ENCODE measurements at places on chromosomes 3 and 15.

DNA sequence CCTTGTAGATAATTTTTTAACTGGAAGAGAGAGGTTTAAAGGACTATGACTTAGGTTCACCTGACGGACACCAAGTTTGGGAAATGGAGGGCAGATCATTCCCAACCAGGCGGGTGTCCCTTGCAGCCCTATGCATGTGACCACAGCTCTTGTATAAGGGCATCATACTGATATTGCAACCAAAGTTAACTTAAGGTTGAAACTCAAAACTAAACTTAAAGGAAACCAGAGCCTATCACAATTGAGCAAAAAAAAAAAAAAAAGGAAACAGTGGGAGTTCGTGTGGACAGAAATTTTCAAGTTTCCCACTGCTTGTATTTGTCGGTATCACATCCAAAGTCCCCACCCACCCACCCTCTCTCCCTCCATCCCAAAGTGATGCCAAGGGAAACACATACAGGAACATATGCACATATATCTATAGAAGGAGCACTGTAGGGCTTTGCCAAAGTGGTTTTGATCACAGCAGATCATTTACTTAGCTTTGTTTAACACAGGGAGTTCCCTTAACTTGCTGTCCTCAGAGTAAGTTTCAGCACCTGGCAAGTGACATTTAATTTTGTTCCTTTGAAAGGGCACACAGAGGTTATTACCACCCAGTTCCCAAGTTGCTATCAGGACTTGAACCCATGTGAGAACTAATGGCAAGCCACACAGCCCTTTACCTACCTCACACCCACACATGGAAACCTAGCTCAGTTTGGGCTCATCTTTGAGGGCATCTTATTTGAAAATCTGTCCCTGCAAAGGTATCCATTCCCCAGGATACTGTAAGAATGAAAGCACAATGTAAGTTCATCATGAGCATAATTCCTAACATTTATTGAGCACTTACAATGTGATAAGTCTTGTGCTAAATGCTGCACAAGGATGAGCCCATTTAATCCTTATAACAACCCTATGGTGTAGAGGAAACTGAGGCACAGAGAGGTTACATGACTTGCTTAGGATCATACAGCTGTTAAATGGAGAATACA, 204.5 kb upstream of the CMC1 start:
- DNase-seq, result no peak

DNA sequence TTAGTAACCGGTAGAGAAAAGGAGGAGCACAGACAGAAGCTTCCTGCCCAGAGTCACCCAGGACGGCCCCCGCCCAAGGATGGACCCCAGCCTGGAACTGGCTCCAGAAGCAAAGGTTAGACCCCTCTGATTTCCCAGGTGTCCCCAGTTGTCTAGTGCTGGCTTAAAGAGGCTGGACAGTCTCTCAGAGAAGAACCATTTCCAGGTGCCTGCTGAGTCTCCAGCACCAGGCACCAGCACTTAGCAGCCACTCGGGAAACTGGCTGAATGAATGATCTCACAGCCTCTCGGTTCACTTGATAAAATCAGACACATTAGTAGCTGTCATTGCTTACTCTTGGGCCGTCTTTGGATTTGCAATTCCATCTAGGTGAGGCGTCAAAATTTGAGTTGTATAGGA, 139.7 kb upstream of the HES1 start:
- no peak for DNase-seq

DNA sequence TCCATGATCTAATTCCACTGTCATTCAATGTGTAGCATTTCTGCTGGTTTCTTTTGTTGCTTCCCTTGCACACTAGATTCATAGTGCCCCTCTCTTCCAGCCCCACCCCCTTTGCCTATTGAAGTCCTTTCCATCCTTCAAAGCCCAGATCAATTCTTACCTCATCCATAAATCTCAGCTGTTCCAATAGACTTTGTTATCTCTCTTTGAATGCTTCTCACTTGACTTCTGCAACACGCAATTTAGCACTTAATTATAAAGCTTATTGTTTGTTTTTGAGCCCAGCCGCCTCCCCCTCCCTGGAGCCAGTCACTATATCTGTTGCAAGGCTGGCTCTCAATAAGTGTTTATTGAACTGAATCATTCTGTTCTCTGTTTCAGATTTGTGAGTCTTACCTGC, 174.6 kb upstream of the TBL1XR1 start:
- DNase-seq, result no peak

- no peak for DNase-seq
Measured at GRCh38 chr15:72229076-72229946, 1.7 kb downstream of the PKM start.

GRCh38 chr3:55405436-55405835, 81.7 kb downstream of the WNT5A start:
- no peak for DNase-seq

DNA sequence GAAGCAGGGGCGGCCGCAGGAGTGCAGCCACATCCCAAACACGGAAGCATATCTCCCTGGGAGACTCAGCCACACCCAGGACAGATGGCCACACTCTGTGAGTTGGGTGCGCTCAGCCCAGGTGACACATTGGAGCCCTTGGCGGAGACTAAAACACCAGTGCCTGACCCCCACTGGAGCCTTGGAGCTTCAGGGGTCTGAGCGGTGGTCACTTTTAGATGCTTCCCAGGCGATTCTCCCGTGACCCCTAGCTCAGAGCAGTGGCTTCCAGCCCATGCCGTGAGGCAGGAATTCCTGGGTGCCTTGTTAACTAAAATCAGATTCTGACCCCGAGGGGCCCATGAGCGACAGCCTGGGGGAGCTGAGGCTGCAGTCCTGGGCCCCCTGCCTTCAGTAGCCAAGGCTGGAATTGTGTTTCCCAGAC, 54.5 kb downstream of the PLXNA1 start:
- DNase-seq, result no peak

DNA sequence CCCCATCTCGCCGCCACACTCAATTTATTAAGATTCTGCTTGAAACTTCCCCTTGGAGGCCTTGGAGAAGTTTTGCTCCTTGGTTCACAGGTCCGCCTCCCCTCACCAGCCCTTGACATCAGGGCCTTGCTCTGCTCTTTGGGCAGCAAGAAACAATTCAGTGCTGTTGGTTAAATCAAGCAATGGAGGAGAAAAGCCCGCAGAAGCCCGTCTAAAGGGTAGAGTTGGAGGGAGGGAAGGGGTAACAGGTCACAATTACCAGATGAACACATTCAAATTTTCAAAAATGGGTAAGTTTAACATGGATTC, 429 bp downstream of the PARP9 start:
- no peak for DNase-seq

- DNase-seq, result no peak
Measured at GRCh38 chr3:113409676-113410075, 31.6 kb downstream of the CFAP44 start.

DNA sequence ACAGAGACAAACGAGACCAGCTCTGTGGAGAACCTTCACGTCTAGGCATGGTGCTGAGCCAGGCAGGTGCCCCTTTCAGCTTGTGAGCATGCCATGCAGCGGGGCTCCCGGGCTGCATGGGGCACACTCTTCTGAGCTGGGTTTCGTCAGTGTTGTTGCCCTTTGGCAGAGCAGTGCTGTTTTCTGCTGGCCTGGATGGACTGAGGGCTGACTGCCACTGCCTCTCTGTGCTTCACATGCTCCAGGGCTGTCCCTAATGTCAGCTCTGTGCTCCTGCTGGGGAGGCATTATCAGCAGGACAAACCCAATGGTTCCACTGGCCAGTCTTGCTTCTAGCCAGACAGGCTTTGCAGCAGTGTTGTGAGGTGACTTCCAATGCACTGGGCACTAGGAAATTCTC, 9.5 kb downstream of the GASK1A start:
- no peak for DNase-seq

- no peak for DNase-seq
Measured at GRCh38 chr3:125398952-125399351, 23.8 kb upstream of the ZNF148 start.

- no peak for DNase-seq
Measured at GRCh38 chr3:2041931-2042330, 56.7 kb upstream of the CNTN4 start.

GRCh38 chr3:177150970-177151627, 46.2 kb downstream of the TBL1XR1 start:
- no peak for DNase-seq

- DNase-seq, result peak; percentile 19
Measured at GRCh38 chr3:190696777-190697501, 165.6 kb downstream of the GMNC start.

- no peak for DNase-seq
Measured at GRCh38 chr3:48305396-48305795, 28.1 kb downstream of the SPINK8 start.

DNA sequence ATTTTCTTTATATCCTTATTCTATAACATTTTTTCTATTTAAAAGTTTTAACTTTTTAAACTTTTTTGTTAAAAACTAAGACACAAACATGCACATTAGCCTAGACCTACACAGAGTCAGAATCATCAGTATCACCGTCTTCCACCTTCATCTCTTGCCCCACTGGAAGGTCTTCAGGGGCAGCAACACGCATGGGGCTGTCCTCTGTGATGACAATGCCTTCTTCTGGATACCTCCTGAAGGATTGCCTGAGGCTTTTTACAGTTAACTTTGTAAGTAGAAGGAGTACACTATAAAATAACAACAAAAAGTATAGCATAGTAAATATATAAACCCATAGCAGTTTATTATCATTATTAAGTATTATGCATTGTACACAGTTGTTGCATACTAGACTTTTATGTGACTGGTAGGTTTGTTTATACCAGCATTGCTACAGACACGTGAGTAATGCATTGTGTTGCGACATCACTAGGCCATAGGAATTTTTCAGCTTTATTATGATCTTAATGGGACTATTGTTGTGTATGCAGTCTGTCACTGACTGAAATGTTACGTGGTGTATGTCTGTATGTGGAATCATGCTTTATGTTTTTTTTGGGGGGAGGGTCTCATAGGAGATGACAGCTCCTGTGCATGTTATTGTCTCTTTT, 18.2 kb downstream of the ATP1B3 start:
- peak; percentile 58 for DNase-seq

- no peak for DNase-seq
Measured at GRCh38 chr3:37610529-37610928, 251.2 kb upstream of the CTDSPL start.

- DNase-seq, result peak; percentile 42
Measured at GRCh38 chr3:86563400-86563970, 427.5 kb downstream of the VGLL3 start.

GRCh38 chr3:133674290-133674919, 12.7 kb upstream of the TOPBP1 start:
- no peak for DNase-seq

DNA sequence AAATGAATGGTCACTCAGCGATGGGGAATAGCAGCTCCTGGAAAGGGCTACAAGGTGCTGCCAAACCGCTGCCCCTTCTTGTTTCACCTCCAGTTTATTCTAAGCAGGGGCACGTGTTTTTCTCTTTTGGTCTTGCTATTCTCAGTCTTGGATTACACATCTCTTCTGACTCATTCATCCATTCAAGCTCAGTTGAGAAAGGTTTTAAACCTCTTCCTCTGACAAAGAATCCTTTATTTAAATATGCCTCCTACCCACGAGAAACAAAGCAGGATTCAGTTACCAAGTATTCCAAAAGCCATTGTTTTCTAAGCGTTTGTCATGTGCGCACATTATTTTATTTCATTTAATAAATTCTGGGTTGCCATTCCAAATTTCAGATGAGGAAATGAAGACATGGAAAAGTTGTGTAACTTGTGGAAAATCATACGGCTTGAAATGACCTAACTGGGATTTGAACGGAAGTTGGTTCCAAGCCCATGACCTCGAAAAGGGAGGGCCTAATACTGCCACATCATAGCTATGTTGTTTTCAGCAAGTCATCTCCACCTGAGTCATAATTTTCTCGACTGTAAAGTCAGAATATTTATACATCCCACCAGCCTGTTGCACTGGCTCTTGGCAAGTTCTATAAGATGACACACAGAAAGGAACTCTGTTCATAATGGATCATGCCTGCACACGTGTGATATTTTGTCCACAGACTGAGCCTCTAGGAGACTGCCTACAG, 292.0 kb upstream of the SLCO3A1 start:
- no peak for DNase-seq

- DNase-seq, result no peak
Measured at GRCh38 chr15:60590935-60591495, 112.1 kb upstream of the ICE2 start.

DNA sequence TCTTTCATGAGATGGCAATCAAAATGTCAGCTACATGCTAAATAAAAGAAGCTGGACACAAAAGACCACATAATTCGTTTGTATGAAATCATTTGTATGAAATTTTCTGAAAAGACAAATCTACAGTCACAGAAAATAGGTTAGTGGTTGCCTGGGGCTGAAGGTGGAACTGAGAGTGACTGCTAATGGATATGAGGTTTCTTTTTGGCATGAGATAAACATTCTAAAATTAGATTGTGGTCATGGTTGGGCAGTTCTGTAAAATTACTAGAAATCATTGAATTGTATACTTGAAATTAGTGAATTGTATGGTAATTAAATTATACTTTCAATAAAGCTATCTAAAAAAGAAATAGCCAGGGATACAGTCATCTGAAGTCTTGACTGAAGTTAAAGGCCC, 2.7 kb upstream of the DMXL2 start:
- peak; percentile 34 for DNase-seq

GRCh38 chr3:104763007-104763406, 603.7 kb upstream of the ALCAM start:
- no peak for DNase-seq

GRCh38 chr15:67812241-67812644, 13.1 kb upstream of the SKOR1 start:
- DNase-seq, result no peak

DNA sequence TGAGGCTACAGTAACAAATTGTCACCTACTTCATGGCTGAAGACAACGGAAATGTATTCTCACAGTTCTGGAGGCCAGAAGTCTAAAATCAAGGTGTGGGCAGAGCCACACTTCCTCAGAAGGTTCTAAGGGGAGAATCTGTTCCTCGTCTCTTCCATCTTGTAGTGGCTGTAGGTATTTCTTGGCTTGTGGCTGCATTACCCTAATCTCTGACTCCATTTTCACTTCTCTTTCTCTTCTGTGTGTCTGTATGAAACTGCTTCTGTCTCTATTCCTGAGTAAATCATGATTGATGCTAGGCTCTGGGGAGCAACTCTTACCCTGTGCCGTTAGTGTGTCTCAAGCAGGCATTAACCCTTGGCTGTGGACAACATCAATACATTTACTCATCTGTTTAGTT, 164.7 kb downstream of the SQOR start:
- DNase-seq, result no peak

DNA sequence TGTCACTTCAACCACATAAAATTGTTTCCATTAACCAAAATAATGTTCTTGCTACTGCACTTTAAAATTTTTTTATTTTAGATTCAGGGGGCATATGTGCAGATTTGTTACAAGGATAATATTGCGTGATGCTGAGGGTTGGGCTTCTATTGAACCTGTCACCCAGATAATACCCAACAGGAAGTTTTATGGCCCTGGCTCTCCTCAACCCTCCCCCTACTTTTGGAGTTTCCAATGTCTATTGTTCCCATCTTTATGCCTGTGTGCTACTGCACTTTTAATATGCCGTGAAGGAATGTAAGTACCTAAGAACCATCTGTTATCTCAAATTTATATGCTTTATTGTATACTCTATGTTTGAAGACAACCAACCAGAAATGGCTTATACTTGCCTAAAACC, 42.0 kb upstream of the IMPG2 start:
- no peak for DNase-seq
